ENCODE measurements at places on chromosomes 4 and X. TPM values are rescaled to one million over a fixed set of nuclear protein-coding genes. Genes with fewer than 3 reads are reported as not detected.

GRCh38 chr4:3314706-3315260, 22.0 kb downstream of the RGS12 start:
- DNase-seq: no peak

DNA sequence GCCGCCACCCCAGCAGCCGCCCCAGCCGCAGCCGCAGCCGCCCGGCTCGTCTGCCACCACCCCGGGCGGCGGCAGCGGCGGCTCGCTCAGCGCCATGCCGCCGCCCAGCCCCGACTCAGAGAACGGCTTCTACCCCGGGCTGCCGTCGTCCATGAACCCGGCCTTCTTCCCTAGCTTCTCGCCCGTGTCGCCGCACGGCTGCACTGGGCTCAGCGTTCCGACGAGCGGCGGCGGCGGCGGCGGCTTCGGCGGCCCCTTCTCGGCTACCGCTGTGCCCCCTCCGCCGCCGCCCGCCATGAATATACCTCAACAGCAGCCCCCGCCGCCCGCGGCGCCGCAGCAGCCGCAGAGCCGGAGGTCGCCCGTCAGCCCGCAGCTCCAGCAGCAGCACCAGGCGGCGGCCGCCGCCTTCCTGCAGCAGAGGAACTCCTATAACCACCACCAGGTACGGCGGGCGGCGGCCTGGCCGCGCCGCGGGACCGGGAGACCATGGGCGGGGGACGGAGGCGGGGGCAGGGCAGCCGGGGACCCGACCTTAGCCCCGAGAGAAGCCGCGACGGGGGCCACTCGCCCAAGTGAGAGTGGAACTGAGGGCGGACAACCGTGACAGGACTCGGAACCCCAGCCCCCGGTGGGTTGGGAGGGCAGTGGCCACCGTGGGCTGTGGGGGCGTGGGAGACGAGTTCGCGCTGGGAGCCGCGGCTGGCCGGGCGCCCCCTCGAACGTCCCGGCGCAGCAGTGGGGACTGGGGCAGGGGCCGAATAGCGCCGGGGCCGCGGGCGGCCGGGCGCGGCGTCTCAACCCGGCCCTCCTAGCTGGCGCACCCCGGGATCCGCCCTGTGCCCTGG, 1.8 kb downstream of the CPEB2 start:
- no peak for DNase-seq

- DNase-seq: no peak
Measured at GRCh38 chr4:633406-633805, 8.0 kb downstream of the PDE6B start.

DNA sequence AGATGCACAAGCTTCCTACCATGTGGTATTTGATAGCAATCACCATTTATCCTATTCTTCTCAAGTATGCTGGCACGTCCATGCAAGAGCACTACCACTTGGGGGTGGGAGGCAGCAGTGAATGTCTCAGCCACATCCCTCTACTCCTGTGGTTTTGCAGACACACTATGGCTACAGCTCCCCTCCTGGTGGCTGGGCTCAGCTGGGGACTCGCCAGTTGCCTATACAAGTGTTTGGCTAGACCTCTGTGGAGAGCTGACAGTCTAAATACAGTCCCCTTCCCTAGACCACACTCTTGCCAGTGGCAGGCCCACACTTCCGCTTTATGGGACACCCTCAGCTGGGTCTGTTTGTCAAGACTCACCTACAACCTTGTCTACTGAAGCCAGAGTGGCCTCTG, 53.2 kb downstream of the ADGRA3 start:
- DNase-seq: no peak

GRCh38 chr4:86977621-86978184, 42.9 kb downstream of the AFF1 start:
- peak; percentile 56 for DNase-seq

GRCh38 chr4:576245-576821, at the start of gene TMEM271:
TSS of gene TMEM271 (minus strand) at chr4:576295. CDS start at chr4:576062, 233 bp downstream.
- DNase-seq: no peak

GPC4 gene
- 2.4 TPM for total RNA-seq

- DNase-seq: no peak
Measured at GRCh38 chrX:133437766-133438165, 22.5 kb upstream of the GPC4 start.

HADH gene
- total RNA-seq: 10.8 TPM

DNA sequence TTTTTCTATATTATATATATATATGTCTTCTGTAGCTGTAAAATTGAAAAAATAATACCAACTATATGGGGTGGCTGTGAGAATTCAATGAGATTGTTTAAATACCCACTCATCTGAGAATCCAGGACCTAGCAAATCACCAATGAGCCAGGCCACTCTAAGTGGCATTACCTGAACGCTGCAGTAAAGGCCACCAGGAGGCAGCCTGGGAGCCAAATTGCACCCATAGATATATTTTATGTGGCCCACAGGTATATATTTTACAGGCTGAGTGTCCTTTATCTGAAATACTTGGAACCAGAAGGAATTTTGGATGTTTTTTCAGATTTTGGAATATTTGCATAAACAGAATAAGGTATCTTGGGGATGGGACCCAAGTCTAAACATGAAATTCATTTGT, 58.2 kb upstream of the C4orf50 start:
- no peak for DNase-seq

DNA sequence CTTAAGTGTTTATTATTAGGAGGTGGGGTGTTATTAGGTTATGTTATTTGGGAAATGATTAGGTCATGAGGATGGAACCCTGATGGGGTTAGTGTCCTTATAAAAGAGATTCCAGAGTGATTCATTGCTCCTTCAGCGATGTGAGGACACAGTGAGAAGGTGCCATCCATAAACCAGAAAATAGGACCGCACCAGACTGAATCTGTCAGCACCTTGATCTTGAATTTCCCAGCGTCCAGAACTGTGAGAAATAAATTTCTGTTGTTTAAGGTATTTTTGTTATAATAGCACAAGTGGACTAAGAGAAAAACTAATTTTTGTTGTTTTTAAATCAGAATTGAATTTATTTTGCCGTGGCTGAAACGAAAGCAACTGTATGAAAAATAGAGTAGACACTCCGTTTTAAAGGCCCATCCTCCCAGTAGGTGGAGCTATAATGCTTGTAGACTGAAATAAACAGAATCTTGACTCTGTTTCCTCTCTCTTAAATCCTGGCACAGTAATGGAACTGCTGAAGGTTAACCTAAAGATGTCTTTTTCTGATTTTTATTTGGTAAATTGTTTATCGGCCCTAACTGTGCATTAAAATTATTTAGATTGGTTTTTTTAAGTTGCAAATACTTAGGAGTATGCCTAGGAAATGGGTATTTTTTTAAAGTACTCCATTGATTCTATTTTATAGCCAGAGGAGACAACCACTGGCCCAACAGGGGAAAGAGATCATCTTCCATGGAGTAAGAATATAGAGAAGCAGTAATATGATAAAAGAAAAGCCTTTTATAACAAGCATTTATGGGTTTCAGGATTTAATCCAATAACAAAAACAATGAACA, 133.2 kb upstream of the ADAMTS3 start:
- DNase-seq: peak; percentile 35

ANXA3 gene
- 189 TPM for total RNA-seq

TEX13C gene
- total RNA-seq: 0.28 TPM

DNA sequence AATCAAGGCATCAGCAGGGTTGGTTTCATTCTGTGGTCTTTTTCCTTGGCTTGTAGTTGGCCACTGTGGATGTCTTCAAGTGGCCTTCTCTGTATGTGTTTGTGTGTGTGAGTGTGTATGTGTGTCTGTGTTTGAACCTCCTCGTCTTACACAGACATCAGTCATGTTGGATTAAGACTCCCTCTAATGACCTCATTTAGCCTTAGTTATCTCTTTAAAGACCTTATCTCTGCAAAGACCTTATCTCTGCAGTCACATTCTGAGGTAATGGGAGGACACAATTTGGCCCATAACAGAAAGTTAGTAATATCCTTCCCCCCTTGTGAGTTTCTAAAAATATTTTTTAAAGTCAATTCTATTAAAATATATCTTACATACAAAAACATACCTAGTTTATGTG, 126.7 kb downstream of the EMCN start:
- no peak for DNase-seq

DNA sequence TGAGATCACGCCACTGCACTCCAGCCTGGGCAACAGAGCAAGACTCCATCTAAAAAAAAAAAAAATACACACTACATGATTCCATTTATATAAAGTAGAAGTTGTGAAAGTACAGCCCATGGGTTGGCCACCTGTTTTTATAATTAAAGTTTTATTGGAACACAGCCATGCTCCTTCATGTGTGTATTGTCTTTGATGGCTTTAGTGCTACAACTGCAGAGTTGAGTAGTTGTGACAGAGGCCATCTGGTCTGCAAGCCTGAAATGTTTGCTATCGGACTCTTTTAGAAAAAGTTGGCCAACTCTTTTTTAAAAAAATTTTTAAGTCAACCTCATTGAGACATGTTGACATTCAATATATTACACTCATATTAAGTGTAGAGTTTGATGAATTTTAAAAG, 41.2 kb upstream of the DUSP21 start:
- no peak for DNase-seq

GC gene
- total RNA-seq: not detected

GRCh38 chrX:70478526-70479245, 34.1 kb downstream of the DLG3 start:
- DNase-seq: peak; percentile 8
